ENCODE measurements at places on chromosomes 3 and 15.

GRCh38 chr3:192636517-192637444, 90.6 kb downstream of the FGF12 start:
- DNase-seq: no peak

- no peak for DNase-seq
These were observed 5.3 kb downstream of the ATP1B3 start for GRCh38 chr3:141881702-141882101.

DNA sequence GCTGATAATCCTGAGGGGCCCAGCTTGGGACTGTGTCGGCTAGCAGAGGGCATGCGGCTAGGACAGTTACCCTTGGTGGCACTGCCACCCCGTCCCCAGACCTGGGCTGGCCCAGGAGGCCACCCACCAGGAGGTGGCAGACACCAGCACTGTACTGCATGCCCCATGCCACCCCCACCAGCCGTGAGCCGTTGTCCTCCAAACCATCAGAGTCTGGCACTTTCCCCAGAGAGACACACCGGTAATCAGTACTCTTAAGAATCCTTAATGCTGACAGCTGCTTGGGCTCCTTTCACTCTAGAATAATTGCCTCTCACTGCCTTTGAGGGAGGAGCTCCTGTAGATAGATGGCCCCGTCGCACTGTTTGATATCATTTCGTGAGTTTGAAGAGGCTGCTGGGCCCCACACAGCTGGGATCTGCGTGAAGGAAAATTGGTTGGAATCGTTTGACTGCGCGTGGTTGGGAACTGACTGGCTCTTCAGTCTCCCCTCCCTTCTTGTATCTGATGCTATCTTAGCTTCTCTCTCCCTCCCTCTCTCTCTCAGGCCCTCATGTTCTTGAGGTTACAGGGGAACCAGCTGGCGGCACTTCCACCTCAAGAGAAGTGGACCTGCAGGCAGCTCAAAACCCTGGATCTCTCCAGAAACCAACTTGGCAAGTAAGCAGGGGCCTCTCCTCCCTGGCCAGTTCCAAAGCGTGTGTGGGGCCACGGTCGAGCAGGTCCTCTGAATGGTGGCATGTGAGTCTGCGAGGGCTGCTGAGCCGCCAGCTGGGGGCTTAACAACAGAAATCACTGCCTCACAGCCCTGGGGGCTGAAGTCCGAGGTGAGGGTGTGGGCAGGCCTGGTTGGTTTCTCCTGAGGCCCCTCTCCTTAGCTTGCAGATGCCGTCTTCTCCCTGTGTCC, 94.9 kb downstream of the LRRK1 start:
- no peak for DNase-seq

DNA sequence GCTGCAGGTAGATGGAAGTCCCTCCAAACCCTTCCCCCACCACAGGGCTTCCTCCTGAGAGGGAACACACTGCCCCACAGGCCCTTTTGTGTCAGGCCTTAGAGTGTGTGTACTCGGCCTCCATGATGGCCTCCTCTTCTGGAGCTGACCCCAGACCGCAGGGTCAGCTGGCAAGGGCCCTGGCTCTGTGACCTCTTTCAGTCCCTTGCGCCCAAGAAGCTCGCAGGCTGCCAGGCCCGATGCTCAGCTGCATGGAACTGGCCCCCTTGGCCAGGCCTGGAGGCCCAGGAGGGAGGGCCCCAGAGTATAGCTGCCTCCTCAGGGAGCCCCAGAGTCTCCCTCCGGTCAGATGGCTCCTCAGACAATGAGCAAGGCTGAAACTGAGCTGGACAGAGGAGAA, 23.4 kb upstream of the ANKDD1A start:
- DNase-seq: no peak

DNA sequence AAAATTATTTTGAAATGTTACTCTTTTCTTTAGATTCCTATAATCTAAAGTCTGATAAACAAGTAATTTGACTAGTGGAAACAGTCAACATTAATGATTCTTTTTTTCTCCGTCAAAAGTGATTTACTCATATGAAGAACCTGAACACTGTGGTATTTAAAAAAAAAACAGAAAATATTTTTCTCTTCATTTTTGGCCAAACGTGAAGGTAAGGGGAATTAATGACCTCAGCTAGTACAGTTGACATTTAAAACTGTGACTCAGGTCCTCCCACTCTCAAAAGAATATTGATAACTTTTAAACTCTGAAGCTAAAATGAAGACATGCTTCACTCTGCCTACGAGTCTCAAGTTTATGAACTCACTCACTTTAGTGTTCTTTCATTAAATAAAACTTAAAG, 34.5 kb downstream of the TIGIT start:
- DNase-seq: no peak

DNA sequence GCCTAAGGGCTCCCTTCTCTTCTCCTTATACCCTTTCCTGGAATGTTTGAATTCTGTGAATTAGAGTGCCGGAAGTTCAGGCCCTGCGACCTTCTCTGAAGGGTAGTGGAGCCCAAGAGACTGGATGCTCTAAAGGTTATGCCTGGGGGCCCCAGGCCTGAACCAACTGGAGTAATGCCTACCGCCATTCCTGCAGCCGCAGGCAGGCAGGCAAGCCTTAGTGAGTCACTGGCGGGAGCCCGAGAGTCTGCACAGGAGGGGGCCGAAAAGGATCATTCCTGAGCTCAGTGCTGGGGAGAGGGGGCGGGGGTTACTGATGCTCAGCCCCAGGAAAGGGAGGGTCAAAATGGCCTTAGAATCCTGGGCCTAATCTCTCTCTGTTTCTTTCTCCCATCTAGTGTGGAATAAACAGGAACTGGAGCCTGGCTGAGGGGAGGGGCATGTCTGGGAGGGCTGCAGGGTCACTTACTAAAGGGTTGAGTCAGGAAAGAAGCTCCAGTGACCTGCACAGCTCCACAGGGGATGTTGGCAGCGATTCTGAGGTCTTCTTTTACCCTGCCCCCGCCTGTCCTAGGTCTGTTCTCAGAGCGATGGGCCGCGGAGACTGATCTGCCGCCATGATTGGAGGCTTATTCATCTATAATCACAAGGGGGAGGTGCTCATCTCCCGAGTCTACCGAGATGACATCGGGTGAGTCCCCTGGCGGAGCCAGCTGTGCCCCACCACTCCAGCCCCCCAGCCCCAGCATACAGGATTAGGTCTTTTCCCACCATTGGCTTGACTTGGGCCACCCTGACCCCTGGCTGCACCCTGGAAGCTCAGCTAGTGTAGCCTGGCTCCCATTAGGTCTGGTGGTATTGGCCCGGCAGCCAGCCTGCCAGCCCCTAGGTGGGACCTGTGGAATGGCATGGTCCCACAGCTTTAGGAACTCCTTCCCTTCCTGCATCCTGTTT, 2.0 kb downstream of the AP2M1 start:
- DNase-seq: peak; percentile 77

DNA sequence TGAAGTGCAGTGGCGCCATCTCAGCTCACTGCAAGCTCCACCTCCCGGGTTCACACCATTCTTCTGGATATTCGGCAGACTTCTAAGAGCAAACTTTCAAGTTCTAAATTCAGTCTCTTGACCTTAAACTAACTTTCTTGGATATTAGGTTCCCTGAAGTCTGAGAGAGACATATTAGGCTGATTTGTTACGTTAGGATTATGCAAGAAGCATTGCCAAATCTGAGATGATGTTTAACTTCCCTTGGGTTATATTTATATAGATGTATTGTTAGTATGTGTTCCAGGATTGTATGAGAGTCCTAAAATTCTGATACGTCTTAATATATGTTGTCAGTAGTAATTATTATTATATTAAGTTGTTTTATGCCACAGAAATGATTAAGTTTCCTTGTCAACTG, 80.1 kb downstream of the SLC6A1 start:
- no peak for DNase-seq

- no peak for DNase-seq
These were observed 159.8 kb upstream of the PPP2R3A start for GRCh38 chr3:135805752-135806151.

GRCh38 chr3:134081211-134081610, 51.5 kb upstream of the SLCO2A1 start:
- DNase-seq: no peak

- DNase-seq: no peak
These were observed 2.3 kb upstream of the VPS18 start for GRCh38 chr15:40891810-40892446.

DNA sequence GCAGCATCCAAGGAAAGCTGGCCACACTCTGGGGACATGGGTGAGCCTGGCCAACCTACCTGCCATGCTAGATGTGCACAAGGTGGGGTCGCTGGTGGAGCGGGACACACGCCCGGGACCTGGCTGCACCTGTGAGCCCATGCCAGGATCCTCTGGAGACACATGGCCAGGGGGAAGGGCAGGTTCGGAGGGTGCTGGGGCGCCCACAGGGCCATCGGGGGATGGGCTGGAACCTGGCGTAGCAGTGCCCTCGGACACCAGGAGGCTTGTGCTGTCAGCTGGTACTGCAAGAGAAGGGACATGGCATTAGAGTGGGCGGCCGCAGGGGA, 143.4 kb downstream of the NSMCE3 start:
- no peak for DNase-seq

DNA sequence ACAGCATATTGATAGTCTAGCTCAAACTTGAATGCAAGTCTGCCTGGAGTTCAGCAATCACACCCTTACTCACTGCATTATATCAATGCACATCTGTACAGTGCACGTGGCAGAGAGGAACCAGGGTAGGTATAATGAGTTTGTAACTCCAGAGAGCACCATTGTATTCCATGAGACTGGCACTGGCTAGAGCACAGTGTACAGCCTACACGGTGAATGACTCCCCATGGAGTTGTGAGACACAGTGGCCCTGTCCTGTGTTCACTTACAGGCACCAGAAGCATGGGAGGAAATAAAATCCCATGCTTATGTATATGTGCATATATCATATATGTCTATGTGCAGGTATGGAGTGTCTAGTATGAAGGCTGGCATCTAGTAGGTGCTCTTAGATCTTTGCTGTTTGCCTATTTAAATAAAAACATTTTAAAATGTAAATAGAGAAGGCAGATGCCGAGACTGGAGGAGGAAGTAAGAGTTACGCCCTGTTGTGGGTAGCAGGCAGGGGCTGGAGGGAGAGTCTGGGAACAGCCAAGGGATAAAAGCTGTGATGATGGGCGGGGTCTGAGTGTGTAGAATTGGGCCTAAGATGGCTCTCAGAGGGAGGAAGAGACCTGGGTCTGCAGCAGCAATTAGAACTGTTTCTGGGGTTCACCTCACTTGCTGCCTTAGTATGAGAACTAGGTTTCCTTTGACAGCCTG, 360.7 kb upstream of the ICE2 start:
- DNase-seq: no peak

GRCh38 chr3:117820658-117821299, 1111.2 kb downstream of the TUSC7 start:
- DNase-seq: peak; percentile 7

DNA sequence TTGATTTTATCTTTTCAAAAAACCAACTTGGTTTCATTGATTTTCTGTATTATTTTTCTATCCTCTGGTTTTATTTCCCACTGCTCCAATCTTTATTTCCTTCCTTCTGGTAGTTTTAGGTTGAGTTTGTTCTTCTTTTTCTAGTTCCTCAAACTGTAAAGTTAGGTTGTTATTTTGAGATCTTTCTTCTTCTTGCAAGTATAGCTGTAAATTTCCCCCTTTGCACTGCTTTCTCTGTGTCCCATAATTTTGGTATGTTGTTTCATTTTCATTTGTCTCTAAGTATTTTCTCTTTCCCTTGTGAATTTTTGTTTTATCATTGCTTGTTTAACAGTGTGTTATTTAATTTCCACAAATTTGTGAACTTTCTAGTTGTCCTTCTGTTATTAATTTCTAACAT, 120.0 kb downstream of the PLD1 start:
- no peak for DNase-seq

DNA sequence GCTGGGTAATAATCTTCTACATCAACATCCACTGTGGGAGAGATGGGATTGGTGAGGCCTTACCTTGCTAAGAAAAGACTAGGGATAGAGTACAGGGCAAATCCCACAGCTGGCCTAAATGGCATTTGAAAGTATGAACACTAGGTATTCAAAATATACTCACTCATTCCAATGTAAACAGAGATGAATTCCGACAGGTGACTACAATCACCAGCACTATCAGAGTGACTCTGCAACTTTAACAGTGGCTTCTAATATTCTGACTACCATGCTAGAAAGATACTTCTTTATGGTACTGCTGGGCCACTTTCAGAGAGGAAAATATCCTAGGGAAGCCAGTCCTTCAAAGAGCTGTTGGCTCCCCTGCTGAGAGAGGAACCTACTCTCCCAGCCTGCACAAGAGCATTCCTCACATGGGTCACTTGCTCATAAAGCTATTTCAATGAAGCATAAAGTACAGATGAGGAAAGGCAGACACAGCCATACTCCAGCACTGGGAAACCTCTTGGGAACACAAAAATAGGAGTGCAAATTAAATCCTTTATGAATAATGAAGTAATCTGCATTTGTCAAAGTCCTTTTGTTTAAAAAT, 21.5 kb upstream of the MAN2C1 start:
- no peak for DNase-seq

- no peak for DNase-seq
These were observed 285.0 kb upstream of the ADAMTS9 start for GRCh38 chr3:64972793-64973192.

DNA sequence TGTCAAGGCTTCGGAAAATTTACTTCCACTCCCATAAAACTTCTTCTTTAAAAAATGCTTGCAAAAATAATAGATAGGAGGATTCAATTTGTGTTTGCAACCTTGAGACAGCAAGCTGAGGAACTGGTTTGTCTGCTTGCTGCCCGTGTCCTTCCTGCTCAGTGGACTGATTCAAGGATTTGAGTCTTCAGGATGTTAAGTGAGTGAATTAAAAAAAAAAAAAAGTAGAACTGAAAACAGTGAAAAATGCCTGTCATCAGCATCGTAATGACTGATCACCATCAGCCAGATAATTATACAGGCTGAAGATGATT, 453.7 kb downstream of the FGF12 start:
- no peak for DNase-seq

DNA sequence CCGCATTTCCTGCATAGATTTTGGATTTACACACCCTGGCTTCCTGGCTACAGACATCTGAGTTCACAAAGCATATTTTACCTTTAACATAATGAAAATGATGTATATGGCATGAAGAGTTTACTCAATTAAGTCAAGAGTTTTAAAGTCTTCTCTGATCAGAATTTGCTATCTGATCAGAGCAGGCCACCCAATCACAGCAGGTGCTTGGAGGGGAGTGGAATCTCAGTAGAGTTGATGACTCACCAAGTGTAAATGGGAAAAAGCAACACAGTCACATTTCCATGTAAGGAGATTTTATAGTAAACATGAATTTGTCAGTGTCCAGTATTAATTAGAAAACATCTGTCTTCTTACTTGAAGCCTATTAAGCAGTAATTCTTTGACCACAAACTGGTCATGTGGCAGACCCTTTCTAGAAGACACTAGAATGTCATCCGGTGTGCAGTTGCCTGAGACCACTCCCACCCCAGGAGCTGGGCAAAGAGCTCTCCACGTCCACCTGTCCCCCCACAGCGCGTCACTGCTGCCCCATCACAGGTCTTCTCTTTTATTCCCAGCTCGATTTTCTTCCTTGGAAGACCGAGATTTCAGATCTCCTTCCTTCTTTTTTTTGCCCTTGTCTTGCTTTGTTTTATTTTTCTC, 10.8 kb downstream of the MESD start:
- no peak for DNase-seq

- DNase-seq: no peak
These were observed 401.4 kb downstream of the TBL1XR1 start for GRCh38 chr3:176795891-176796290.
